Cardiac septum (tissue), 1 donor: ENCODE measurements at places on chromosomes 2 and 18. TPM values are rescaled to one million over a fixed set of nuclear protein-coding genes. Genes with fewer than 3 reads are reported as not detected.
A peak's percentile ranks its signal among the peaks of the same experiment; 100 is the strongest.

Gene PIAS2
- 36.8 TPM for total RNA-seq

Gene MZT2A
- total RNA-seq = 79.3 TPM

Gene WNT10A
- total RNA-seq = not detected

Gene TRPM8
- 0.73 TPM for total RNA-seq

Gene SLC9A2
- total RNA-seq = 0.08 TPM

Gene ERMN
- total RNA-seq = not detected

Gene PAX8
- total RNA-seq = 0.35 TPM

- no peak for DNase-seq
Measured at GRCh38 chr2:178700922-178701342, 106.3 kb downstream of the TTN start.

- peak; percentile 9 for DNase-seq
Measured at GRCh38 chr18:48552130-48552529, 13.3 kb downstream of the CTIF start.

- no peak for DNase-seq
Measured at GRCh38 chr2:55952415-55952814, 28.8 kb upstream of the EFEMP1 start.

GRCh38 chr2:170862286-170862902 is 45.7 kb downstream of the GAD1 start:
- DNase-seq = no peak

- no peak for DNase-seq
Measured at GRCh38 chr18:56869189-56869777, 218.1 kb downstream of the WDR7 start.

DNA sequence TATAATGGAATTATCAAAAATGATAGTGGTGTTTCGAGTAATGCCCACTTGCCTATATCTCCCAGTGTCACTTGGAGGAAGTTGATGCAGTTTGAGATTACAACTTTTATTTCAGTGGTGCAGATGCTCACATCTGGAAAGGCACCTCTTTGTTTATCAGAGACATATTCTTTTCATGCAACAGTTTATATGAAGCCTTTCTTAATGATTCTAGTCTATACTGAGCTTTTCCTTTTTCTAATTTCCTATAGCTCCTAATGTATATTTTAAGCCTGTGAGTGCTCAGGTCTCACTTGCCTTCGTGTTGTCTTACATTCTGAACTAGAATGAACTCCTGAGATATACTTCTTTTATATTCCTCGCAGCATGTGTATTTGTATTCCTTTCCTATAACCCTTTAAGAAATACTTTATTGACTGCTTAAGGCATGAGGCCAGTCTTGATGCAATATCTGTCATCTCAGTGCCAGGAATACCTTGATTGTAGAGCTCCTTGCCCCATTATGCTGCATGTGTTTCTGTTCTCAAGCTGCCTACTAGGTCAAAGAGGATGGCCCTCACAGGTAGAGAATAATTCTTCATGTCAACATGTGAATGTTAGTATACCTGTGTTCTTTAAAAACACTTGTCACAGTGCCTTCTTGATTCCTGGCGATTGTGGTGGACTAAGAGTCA is 52.6 kb downstream of the VRK2 start:
- DNase-seq = no peak
